CD14-positive monocyte (primary cell): ENCODE measurements at places on chromosomes 11 and 22.

DNA sequence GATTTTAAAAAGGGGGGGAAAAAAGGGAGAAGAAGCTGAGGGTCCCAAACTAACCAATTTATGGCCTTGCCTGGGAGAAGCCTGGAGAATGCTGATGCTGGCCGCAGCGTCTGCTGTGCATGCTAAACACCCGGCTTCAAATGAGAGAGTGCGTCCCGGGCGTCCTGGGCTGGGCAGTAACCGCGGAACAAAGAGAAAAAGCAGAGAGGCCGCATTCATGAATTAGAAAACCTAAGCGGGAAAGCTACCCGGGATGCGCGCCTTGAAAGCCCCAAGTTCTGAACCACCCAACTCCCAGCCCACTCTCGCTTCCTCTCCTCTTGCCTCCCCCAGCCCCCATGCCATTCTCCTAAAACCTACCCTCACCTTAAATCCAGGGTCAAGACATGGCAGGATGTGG is 6.5 kb downstream of the MN1 start:
- DNase-seq, result no peak

DNA sequence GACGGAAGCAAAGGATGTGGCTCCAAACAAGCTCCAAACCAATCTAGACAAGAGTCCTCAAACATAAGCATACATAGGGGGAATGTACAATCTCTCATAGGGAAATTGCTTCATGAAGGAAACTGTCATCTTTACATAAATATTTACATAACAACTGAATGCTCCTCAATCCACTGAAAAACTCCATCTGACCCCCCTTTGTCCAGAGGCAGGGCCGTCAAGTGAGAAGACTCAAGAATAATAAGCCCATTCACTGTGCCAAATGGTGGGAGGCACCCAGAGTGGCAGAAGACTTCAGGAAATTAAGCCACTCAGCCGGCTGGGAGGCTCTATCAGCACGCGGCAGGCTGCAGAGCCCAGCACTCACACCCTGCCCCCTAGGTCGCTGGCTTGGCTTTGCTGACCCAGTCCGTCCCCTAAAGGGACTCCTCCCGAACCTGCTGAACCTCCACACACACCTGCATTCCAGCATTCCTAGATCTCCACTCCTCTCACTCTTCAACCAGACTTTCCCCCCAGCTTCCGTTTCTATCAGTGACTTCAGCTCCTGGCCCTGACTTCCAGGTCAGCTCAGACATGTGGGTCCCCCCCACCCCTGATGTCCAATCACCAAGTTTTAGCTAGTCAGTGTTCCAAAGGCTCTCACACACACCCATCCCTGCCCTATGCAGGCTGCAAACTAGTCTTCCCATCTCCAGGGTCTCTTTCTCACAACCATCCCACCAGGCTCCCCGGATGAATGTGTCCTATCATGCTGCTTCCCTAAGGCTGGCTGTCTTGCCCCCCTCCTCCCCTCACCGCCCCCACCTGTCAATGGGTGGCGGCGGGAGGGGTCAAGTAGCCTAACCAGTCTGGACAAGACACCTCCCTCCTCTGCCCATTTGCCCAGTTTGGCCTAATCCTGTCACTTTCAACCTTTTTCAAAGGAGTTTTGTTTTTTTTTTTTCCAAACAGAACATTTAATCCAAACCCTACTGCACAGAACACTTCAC is 11.3 kb downstream of the VPS37C start:
- DNase-seq, result no peak

DNA sequence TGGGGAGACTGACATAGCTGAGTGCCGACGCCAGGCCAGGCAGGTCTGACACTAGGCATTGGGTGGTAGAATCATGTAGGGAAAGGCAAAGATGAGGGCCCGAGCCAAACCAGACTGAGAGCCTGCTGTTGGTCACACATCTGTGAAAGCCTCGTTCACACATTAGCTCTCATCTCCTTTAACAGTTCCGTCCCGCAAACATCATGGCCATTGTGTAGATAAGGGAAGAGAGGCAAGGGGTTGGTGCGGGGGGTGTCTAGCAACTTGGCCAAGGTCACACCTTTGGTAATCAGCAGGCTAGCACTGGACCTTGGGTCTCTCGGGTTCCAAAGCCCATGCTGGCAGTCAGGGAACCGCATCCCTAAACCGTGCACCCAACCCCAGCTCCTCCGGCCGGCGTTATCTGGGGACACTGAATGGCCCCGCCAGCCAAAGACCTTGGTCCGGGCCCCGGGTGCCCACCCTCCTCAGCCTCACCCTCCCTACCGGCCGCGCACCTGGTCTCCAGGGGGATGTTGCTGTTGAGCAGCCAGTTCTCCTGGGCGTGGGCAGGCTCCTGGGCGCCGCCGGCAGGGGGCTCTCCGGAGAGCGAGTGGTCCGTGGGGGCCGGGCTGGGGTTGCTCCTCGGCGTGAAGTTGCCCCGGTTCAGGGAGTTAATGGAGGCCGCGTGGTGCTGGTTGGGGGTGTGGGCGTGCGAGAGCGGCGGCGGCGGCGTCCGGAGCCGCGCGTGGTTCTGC is 328.3 kb upstream of the NARS2 start:
- no peak for DNase-seq

GRCh38 chr11:2088746-2089535 is 50.2 kb downstream of the IGF2 start:
- no peak for DNase-seq

GRCh38 chr11:65445604-65446445 is 23.2 kb downstream of the NEAT1 start:
- no peak for DNase-seq

DNA sequence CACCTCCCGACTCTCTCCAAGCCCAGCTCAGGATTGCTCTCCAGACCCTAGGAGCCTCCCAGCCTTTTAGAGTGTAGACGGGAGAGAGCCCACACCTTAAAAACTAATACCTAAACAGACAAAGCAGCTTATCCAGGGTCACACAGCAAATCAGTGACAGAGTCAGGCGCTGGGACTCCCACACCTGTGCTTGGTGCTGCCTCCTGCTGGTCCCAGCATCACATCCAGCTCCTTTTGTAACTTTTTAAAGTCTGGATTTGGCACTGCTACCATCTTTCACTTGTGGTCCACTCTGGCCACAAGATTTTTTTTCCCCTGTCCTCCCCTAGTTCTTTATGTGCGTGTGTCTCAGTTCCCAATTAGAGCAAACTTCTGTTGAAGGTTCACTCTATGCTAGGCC is 4.7 kb downstream of the ANO1 start:
- no peak for DNase-seq

DNA sequence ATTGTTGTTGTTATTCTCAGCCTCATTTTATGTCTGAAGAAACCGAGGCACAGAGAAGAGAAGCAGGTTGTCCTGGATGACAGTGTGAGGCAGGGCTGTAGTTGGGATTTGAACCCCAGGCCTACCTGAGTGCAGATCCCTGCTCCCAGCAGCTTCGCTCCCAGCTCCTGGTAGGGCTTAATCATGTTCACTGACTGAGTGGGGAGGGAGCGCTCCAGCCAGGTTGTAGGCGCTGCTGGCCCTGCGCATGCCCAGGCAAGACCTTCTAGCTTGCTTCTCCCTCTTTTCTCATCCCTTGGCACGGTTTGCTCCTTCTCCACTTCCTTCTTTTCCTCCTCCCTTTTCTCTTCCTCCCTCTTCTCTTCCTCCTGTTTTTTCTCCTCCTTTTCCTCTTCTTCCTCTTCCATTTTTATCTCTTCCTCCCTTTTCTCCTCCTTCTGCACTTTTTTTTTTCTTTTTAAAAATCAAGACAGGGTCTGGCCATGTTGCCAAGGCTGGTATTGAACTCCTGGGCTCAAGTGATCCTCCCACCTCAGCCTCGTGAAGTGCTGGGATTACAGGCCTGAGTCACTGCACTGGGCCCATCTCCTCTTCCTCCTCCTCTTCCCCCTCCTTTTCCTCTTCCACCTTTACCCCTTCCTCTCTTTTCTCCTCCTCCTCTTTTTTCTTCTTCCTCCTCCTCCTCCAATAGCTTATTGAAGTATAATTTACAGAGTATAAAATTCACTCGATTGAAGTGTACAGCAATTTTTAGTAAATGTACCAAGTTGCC is 109.3 kb downstream of the KIAA1671 start:
- DNase-seq, result no peak

DNA sequence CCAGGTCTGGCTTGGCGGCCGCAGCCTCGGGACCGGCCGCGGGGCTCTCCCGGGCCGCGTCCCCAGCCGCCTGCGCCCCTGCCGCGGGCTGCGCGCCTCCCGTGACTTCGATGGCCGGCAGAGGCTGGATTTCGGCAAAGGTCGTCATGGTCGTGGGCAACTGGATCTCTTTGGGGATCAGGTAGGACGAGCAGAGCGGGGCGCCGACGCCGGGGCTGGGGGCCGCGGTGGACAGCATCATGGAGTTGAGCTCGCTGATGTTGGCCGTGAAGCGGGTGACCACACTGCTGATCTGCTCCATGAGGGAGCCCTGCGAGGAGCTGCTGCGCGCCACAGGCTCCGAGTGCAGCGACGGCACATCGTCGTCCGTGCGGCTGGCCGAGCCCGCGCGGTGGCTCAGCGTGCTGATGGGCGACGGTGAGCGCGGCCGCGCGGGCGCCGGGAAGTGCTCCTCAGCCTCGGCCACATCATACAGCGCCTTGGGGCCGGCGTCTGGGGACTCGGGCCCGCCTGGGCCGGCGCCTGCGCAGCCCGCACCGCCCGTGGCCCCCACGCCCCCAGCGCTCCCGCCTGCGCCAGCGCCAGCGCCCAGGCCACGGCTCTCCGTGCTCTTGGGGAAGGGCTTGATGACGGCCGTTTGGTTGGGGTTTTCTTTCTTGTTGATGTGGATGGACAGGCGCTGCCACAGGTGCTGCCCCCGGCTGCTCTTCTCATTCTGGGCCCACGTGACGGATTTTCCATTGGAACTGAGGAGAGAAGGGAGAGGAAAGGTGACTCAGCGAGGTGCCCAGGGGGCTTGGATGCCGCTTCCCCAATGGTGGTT is 171.4 kb upstream of the CTSC start:
- DNase-seq, result no peak

GRCh38 chr11:94603587-94603986 is 36.4 kb downstream of the PIWIL4 start:
- no peak for DNase-seq

DNA sequence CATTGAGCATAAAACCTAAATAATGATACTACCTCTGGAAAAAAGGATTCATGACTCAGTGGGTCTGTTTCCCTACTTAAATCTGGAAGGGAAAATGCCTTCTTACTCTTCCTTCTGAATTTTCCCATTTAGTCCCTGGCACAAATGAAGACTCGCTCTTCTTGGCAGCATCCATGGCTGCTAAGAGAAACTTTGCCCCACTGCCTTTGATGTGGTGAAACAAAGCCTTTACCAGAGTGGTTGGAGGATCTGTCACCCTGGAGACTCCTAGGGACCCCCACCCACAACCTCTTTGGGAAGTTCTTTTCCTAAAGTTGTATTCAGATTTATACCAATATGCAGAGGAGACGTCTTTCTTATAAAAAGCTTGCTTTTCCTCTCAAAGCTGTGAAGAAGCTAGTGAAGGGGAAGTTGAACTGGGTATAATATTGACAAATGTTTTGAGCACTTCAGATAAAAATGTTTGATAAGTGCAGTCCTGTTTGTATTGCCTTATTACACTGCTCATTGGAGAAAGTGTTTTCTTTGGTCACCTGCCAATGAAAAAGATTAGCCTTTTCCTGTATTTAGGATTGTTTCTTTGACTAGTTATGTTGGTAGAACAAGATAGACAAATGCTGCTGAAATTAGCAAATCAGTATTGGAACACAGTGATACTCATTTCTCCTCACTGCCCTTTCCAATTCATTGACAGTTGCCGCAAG is 77.3 kb downstream of the ARFGAP2 start:
- DNase-seq, result no peak

- DNase-seq, result no peak
These were observed 215.1 kb downstream of the TMEM135 start for GRCh38 chr11:87252869-87253268.

- DNase-seq, result no peak
These were observed 84.6 kb upstream of the PARVA start for GRCh38 chr11:12292766-12293165.

DNA sequence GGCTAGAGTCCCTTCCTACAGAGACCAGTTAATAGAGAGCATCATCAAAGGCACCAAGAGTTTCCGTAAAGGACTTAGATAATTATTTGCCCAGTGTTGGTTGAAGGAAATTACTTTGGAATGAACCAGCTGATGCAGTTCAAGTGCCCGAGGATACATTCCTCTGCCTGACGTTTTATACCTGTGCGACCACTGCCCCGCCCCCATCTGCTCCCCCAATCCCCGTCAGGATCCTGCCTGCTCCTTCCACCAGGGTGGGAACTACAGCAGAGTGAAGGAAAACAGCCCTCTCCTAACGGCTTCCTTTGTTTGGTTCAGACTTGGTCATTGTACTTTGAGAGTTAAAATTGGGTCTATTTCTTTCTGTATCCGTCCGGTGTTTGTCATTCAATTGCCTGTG is 761.5 kb downstream of the NTM start:
- no peak for DNase-seq

GRCh38 chr22:39723463-39723862 is 152.9 kb downstream of the CACNA1I start:
- no peak for DNase-seq

- no peak for DNase-seq
These were observed 1387.0 kb upstream of the RAG2 start for GRCh38 chr11:37984991-37985390.
